MV-4-11 (cell line): ENCODE measurements at places on chromosomes 3 and 15.
A peak's percentile ranks its signal among the peaks of the same experiment; 100 is the strongest.

- DNase-seq = no peak
Measured at GRCh38 chr3:63998852-63999754, 24.2 kb downstream of the PSMD6 start.

DNA sequence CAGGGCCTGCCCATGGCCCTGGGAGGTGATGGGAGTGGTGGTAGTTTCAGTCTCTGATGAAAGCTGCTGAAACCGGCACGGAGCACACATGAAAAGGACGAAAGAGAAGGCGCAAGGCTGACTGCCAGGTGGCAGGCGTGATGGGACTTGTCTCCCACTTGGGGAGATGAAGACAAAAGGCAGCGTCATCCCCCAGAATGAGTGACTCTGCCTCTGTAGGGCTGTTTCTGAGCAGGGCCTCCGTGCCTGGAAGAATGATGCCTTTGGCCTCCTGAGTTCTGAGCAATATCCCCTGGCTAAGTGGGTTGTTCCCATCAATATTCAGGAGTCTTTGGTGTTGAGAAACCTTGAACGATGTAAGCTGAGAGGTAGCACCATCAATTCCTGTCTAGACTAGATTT, 237.8 kb downstream of the OPA1 start:
- no peak for DNase-seq

GRCh38 chr3:121995161-121996137, 26.6 kb downstream of the ILDR1 start:
- DNase-seq = peak; percentile 95

- DNase-seq = peak; percentile 29
Measured at GRCh38 chr3:80771085-80771484, 990.4 kb downstream of the GBE1 start.

GRCh38 chr3:160611141-160611540, 45.8 kb upstream of the KPNA4 start:
- no peak for DNase-seq

- DNase-seq = no peak
Measured at GRCh38 chr15:68471541-68471940, 39.6 kb upstream of the ITGA11 start.

DNA sequence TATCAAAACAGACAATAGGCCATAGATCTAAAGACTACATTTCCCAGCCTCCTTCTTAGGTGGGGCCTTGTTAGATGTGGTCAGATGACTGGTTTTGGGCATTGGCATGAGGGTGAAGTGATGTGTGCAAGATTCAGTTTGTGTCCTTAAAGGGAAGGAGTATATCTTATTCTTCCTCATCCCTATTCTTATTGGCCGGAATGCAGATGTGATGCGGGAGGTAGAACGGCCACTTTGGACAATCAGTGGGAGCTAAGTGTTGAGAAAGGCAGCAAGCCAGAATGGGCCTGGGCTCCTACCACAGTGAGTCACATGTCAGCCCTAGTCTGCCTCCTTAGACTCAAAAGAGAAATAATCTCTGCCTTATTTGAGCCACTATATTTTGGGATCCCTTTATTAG, 89.8 kb upstream of the MEX3B start:
- no peak for DNase-seq

DNA sequence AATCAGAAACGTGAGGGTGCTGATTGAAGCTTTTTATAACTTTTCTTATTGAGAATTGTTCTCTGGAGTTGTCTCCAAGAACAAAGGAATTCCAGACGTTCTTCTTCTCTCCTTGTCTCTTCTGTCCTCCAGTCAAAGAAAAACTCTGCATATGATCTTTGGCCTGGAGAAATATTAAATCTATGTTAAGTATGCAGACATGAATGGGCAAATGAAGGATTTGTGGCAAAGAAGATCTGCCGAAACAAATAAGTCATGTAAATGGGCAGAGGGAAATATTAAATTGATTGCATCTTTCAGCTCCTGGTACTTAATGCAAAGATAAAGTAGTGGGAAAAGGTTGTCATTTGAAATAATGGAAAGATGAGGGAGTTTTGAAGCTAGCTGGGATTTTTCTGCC, 74.9 kb downstream of the IGF1R start:
- DNase-seq = no peak
